ENCODE measurements at places on chromosomes 16 and 17.

- DNase-seq, result no peak
Observed at GRCh38 chr17:74351552-74352210, 10.0 kb downstream of the BTBD17 start.

DNA sequence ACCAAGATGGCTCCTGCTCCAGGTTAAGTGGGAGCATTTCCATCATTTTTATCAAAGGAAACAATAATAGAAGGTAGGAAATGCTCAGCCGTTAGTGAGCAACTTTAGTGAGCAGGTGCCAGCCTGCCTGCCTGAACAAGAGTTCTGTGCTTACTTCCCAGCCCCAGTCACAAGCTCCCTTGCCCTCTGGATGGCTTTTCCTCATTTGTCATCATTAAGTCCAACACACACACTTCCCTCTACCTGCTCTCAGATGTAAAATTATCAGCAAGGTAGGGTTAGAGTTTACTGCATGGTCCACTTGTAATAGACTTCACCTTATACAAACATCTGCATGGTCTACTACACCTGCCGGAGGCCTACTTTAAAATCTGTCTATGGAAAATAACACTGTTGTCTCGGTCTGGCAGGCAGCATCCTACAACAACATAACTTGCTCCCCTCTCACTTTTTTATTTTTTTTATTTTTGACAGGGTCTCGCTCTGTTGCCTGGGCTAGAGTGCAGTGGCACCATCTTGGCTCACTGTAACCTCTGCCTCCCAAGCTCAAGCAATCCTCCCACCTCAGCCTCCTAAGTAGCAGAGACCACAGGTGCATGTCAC is 12.7 kb downstream of the TEX2 start:
- DNase-seq, result no peak

GRCh38 chr16:55497558-55497957 is 11.3 kb upstream of the LPCAT2 start:
- no peak for DNase-seq

GRCh38 chr17:80227666-80228065 is 7.4 kb downstream of the SLC26A11 start:
- DNase-seq, result no peak

- no peak for DNase-seq
Observed at GRCh38 chr17:69093995-69094394, 33.3 kb upstream of the ABCA9 start.

- DNase-seq, result no peak
Observed at GRCh38 chr17:51848451-51848850, 310.1 kb downstream of the CA10 start.

- DNase-seq, result no peak
Observed at GRCh38 chr16:56228476-56228875, 37.2 kb downstream of the GNAO1 start.

- DNase-seq, result no peak
Observed at GRCh38 chr17:19897090-19897837, 29.5 kb upstream of the ULK2 start.

- DNase-seq, result no peak
Observed at GRCh38 chr17:72372185-72372584, 251.4 kb downstream of the SOX9 start.

DNA sequence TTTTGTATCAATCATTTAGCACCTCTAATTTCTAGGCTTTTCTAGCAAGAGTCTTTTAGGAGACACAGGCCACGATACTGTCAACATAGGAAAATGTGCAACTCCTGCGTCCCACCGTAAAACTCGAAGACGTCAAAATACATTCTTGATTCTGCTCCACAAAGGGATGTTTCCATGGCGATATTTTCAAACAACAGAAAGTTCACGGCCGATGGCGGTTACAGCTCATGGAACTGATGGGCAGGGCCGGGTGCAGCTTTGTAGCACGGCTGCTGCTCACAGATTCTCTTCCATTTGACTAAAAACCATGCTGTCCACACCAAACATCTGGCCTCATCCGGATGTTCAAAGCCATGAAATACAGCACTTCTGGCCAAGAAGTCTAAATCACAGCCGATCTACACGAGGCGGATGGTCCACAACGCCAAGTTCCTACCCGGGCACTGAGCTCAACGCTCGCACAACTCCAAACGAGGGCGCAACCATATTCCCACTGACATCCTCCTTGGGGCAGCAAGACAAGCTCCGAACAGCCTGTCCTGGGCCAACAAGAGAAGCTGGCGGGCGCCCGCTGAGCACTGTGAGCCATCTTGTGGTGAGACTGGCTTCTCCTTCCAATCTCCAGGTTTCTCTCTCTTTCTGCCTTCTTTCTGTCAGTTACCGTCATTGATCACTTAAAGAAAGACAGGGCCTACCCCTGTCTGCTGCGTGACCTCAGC is 79.8 kb downstream of the ZNF778 start:
- no peak for DNase-seq

DNA sequence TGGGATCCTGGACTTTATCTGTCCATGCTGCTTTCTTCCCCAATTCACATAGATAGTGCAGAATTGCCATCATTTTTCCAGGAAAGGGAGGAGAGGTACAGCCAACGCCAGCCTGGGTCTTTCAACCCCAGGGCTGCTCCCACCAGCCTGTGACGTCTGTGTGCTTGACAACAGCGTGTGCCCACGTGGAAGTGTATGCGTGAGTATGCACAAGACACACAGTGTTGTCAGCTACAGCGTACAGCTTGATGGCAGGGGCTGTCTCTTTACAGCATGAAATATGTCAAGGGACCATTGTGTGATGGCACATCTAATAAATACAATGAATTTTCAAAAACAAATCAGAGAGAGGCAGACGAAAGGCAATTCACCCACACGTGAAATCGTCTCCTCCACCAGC is 62.3 kb downstream of the GSG1L start:
- no peak for DNase-seq

GRCh38 chr17:17883801-17884200 is 47.0 kb upstream of the SREBF1 start:
- DNase-seq, result no peak

- no peak for DNase-seq
Observed at GRCh38 chr17:2008332-2009126, 16.6 kb downstream of the RTN4RL1 start.

- no peak for DNase-seq
Observed at GRCh38 chr17:71085238-71086033, 916.1 kb downstream of the KCNJ2 start.

- DNase-seq, result no peak
Observed at GRCh38 chr17:5536866-5537650, 47.3 kb downstream of the NLRP1 start.

DNA sequence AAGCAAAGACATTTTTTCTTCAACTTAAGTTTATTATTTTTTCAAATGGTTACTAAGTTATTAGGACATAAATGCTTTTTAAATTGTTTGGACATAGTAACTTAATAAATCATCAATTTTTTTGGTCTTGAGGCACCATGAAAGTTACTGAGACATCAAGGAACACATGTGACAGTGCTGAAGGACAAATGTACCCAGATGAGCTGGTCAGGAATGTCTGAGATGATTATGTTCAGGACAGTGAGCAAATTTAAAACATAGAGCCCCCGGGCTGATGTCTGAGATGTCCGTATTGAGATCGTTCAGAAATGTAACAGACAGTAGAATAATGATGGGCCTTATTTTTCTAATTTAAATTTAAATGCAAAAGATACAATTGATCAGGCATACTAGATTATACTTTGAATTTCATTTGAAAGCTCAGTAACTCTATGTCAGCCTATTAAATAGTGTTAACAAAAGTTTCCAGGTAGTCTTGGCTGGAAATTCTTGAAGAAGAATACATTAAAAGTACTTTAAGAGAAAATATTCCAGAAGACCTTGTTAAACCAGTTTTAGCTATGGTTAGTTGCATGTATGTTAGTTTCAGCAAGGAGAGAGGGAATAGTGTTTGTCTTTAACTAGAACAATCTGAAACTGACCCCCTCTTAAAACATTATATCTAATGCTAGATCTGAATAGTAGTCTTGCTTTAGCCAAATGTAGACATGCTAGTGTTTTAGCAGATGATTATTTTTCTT is 36.4 kb downstream of the SEC14L1 start:
- no peak for DNase-seq

DNA sequence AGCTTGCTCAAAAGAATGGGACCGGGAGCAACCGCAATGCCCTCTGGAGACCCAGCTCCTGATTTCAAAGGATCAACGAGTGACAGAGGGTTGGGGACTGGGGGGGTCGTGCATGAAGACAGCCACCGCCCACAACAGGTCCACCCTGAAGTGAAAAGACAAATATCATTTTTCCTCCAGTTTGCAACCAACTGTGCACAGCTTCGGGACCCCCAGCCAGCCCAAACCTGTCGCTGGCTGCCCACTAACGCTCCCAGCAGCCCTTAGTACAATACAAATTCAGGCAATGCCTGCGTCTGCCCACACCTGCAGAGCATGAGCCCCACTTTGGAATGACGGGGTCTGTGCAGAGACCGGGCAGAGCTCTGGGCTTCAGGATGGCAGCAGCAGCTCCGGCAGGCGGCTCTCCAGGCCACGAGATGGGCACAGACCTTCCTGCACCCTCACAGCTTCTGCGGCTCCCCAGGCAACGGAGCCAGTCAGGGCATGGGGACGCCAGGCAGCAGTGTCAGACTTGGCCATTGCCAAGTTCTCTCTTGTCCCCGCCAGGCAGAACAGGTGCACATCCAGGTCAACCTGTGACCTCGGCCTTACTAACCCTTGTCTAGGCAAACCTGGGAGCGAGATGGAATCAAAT is 60.1 kb downstream of the TBC1D16 start:
- DNase-seq, result no peak

GRCh38 chr17:33447090-33447489 is 154.0 kb upstream of the ASIC2 start:
- no peak for DNase-seq

DNA sequence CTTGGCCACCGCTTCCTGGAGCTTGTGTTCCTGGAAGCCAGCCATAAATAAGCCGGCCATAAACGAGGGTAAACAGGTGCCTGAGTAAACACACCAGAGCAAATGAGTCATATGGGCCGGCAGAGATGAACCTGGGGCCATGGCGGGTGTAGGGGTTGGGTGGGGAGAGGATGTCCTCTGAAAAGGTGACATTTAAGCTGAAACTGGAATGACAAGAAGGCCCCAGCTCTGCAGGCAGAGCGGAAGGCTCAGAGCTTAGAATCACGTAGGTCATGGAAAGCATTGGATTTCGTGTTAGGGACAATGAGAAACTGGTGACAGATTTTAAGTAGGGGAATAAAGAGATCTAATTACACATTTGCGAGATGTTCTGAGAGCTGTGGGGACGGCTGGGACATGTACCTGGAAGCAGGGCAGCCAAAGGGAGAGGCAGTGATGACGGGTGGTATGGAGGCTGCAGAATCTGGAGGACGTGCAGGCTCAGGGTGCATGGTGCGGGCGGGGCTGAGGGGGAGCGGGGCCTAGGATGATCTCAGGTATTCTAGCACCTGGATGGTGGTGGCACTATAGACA is 8.1 kb upstream of the DNASE1 start:
- no peak for DNase-seq

DNA sequence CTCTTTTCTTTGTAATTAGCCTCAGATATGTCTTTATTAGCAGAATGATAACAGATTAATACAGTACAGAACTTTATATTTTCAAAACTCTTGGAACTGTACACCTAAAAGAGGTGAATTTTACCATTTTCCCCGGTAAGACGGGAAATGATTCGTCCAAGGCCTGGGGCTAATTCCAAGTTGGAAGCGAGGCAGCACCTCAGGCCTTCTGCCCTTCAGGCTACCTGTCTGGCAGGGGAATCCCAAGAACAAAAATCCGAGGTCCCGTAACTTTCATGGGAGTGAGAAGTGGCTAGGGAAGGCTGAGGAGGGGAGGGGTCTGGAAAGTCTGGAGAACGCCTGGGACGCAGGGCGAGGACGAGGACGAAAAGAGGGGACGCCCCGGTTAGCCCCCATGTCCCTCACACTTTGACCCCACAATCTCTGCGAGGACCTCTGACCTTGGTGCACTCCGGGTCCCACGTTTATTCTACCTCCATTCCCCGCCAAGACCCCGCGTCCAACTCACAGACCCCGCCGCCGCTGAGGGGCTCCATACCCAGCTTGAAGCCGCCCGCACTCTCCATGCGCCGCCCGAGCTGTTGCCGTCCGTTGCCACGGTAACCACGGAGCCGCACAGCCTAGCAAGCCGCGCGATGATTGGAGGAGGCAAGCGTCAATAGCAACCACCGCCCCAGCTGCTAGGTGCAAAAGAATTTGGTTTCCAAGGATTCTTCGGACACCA is at the start of gene HYDIN:
Gene HYDIN, minus strand, starts transcription at position 601 of the 724 bp plus-strand sequence. CDS start 43,827 bp downstream, outside the sequence.
- no peak for DNase-seq

GRCh38 chr17:31439716-31440115 is 48.2 kb downstream of the RAB11FIP4 start:
- DNase-seq, result no peak

GRCh38 chr17:81210868-81211267 is 11.9 kb downstream of the CEP131 start:
- no peak for DNase-seq

DNA sequence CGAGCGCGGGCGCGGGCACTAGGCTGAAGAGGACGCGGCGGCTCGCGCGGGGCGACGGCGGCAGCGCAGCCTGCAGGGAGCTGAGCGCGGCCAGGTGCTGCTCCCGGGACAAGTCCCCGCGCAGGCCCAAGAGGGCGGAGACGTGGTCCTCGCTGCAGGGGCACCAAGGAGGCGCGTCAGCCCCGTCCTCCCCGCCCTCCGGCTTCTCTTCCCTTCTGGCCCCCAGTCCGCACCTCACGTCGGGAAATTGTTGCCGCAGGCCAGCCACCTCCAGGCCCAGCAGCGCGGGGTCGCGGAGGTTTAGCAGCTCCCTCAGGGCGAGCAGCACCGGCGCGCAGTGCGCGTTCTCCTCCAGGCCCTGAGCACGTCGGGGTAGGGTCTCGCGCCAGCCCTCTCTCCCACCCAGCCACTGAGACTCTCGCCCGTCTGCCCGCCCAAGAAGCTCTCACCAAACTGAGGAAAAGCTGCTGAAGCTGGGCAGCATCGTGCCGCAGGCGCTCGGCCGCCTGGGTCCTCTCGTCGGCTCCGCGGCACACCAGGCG is 761 bp upstream of the MATCAP1 start:
- DNase-seq, result no peak

GRCh38 chr17:77331301-77331864 is 190.6 kb downstream of the SEC14L1 start:
- peak; percentile 95 for DNase-seq

GRCh38 chr16:15932939-15933338 is 16.5 kb upstream of the ABCC1 start:
- DNase-seq, result no peak

DNA sequence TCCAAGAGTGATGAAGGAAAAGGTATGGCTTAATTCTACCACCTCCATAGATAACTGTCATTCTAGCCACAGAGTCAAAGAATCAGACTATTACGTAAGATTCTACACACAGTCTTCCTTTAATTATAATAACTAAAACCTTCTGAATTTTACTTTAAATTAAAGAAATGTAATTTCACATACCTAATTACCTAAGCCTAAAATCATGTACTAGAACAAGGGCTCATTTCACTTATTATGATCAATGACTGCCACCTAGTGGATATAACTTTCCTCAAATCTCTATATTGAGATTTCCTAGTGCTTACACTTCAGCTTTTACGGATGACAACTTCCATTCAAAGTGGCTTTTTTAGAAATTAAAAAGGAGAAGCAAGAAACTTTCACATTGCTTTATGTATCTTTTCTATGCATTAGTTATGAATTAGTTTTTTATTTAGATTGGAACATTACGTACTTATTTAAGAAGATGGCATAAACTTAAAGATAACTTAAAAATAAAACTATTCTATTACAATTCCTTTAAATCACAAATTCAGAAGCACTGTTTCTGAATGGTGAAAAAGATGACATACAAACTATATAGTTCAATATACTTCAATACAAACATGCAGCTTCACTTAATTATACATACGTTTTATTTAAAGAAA is 18.2 kb upstream of the ABCA10 start:
- no peak for DNase-seq

- DNase-seq, result no peak
Observed at GRCh38 chr17:71111934-71112333, 942.6 kb downstream of the KCNJ2 start.
